Mammary microvascular endothelial cell (primary cell): ENCODE measurements at places on chromosomes 5 and 9. TPM values are rescaled to one million over a fixed set of nuclear protein-coding genes. Genes with fewer than 3 reads are reported as not detected.

The CD180 gene
- total RNA-seq, result not detected in 2 replicates

The AQP3 gene
- 1.3 and 1.6 TPM in 2 replicates for total RNA-seq

The SCGB3A2 gene
- total RNA-seq, result not detected in 2 replicates

The FAM169A gene
- 1.5 and 2.8 TPM in 2 replicates for total RNA-seq

The KIAA0825 gene
- 0.74 and 2.5 TPM in 2 replicates for total RNA-seq

The PCDHGA11 gene
- 4.4 and 4.6 TPM in 2 replicates for total RNA-seq
